ENCODE measurements at places on chromosomes 5 and 9. TPM values are rescaled to one million over a fixed set of nuclear protein-coding genes. Genes with fewer than 3 reads are reported as not detected.
A peak's percentile ranks its signal among the peaks of the same experiment; 100 is the strongest.

- DNase-seq: no peak
Measured at GRCh38 chr9:87435189-87435880, 62.3 kb upstream of the DAPK1 start.

DNA sequence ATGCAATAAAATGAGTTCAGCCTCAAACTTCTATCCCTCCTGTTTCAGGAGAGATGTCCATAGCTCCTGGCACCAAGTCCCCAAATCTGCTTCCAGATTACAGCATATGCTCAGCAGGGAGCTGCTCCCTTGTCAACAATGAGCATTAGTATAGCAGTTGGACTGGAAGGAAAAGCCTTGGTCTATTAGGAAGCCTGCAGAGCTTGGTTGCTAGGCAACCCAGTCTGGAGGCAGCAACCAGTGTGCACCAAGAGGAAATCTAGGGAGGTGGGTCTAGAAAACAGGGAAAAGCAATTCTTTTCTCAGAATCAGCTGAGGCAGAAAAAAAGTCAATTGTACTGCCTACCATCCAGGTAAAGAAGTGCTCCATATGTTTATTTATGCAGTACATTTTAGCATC, 229.5 kb upstream of the NMUR2 start:
- DNase-seq: no peak

WDR31 gene
- total RNA-seq: 2.1 TPM

- DNase-seq: no peak
Measured at GRCh38 chr5:39829441-39829840, 404.7 kb upstream of the DAB2 start.

- no peak for DNase-seq
Measured at GRCh38 chr5:86542532-86542931, 75.2 kb upstream of the COX7C start.

GRCh38 chr5:159133041-159133741, 33.5 kb upstream of the EBF1 start:
- peak; percentile 68 for DNase-seq

NUDT12 gene
- 25.8 TPM for total RNA-seq

GRCh38 chr5:167633931-167634341, 657.5 kb upstream of the WWC1 start:
- no peak for DNase-seq

- DNase-seq: no peak
Measured at GRCh38 chr5:2701592-2701991, 49.9 kb downstream of the IRX2 start.

- no peak for DNase-seq
Measured at GRCh38 chr5:154309805-154310204, 119.3 kb downstream of the GALNT10 start.

DNA sequence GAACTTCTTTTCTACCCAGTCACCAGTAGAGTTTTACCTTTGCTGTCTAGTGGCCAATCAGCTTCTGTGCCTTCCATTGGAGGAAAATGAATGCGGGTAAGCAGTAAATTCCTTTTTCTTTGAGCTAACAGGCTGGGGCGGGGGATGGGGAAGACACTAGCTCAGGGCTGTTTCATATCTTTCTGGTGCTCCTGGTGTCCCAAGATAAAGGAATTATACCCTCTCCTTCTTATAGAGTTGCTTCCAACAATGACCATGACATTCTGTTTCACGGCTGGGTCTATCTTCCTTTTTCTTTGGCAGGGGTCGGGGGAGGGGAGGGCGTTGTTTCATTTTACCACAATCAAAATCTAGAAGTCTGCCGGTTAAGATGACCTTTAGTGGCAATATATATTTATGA, 51.2 kb upstream of the RPS23 start:
- no peak for DNase-seq

DNA sequence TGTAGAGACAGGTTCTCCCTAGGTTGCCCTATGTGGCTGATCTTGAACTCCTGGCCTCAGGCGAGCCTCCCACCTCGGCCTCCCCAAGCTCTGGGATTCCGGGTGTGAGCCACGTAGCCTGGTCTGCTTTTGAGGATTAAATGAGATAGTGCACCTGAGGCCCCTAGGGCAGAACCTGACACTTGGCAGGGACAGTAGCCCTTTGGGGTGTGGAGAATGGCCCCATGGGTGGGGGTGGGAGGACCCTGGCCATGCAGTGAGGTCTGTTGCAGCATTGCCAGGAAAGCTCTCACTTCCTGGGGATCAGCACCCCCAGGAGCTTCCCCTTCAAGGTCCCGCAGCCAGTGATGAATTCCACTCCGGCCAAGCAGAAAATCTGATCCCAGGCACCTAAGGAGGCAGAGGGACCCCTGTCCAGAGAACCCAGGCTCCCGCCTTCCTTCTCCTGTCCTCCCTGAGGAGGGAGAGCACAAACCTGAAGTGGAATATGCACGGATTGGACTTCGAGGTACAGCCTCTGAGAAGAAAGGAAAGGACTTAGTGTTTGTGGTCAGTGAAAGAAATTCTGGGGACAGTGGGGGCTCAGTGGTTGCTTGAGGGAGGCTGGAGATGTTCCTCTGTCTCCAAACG, 73.9 kb upstream of the UNC5A start:
- peak; percentile 20 for DNase-seq

DNA sequence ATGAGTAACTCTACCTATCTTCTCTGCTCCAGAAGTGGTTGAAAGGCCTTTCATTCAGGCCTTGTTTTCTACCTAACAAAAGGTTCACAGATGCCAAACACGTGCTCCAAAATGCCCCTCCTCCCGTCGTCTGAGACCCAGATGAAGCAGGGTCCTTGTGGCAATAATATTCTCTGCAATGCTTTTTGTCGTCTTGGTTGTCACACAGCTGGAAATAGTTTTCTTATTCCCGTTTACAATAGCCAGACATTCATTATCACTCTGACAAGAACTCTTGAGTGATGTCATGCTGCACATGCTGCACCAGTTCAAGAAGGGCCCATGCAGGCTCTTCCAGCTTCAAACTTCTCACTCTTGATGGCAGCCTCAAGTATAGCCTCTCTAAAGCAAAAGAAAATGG, 7.8 kb downstream of the LPAR1 start:
- DNase-seq: no peak

DNA sequence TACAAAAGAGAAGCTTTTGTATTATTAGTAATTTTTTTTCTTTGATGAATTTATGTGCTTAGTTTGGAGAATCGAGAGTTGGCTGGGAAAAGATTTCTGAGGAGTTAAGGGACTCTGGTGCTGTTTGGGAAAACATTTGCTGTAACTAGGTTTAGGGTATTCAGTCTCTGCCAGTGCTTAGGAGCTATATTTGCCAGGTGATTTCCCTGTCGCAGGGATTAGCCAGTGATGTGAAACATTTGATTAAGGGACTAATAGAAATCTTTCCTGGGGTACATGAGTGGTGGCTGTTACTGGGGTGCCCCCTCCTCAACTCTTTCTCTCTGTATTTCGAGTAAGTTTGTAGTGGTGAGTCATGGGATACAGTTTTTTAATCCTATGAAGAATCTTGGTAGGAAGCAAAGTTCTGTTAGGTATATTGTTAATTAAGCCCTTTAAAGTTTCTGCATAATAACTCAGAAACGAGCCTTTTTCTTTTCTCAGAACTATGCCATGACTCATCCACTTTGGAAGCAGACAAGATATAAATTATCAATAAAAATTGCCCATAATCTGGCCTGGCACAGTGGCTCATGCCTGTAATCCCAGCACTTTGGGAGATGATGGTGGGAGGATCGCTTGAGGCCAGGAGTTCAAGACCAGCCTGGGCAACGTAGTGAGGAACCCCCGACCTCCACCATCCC, 18.6 kb downstream of the RGMB start:
- no peak for DNase-seq

- DNase-seq: no peak
Measured at GRCh38 chr5:40499007-40499406, 180.7 kb upstream of the PTGER4 start.

- no peak for DNase-seq
Measured at GRCh38 chr9:16310278-16311110, 560.0 kb downstream of the BNC2 start.

THG1L gene
- total RNA-seq: 9.8 TPM

- DNase-seq: no peak
Measured at GRCh38 chr9:112110777-112111113, 64.4 kb downstream of the SUSD1 start.

GRCh38 chr5:1140171-1140817, 28.4 kb upstream of the SLC12A7 start:
- no peak for DNase-seq

- no peak for DNase-seq
Measured at GRCh38 chr5:16880547-16880946, 55.5 kb downstream of the MYO10 start.

- DNase-seq: peak; percentile 68
Measured at GRCh38 chr9:91714020-91714806, 235.8 kb downstream of the ROR2 start.

ATOX1 gene
- total RNA-seq: 90.2 TPM

DNA sequence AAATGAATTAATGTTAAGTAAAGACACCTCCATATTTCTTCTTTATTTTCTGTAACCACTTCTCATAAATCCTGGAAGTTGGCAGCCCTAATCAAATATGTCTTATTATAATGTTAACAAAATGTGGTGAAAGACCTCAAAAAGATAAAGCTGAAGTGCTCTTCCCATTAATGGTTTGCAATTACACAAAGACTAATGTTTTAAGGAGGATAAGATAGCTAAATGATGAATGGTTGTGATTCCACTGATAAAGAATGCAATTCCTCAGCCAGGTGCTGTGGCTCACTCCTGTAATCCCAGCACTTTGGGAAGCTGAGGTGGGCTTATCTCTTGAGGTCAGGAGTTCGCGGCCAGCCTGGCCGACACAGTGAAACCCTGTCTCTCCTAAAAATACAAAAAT, 125.8 kb upstream of the SNX2 start:
- no peak for DNase-seq

SPRY4 gene
- 4.2 TPM for total RNA-seq

GRCh38 chr9:6897207-6897822, 139.5 kb downstream of the KDM4C start:
- DNase-seq: no peak

KIAA0825 gene
- 3.4 TPM for total RNA-seq

DNA sequence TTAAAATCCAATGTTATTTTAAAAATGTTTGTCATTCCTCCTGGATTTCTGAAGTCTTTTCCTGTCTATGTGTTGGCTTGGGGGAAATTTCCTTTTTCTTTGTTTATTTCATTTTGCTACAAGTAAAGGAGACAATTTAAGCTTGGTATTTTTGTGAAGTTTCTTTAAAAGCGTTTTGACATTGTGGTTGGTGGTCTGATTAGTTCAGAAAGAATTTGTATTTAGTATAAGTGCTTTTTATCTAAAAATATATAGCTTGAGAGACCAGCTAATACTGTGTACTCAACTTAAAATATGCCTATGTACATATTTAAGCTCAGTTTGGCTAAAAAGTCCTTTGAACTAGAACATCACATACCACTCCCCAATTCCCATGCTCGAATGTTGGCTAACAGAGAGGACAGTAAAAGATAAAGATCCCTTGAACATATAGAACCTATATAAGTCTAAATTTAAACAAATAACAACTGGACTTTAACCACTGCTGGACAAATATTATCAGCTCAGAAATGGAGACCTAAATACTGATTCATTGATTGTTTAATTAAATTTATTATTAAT, 237.6 kb downstream of the TLE4 start:
- no peak for DNase-seq

GRCh38 chr5:1787472-1788047, 12.1 kb downstream of the MRPL36 start:
- DNase-seq: peak; percentile 53

DNA sequence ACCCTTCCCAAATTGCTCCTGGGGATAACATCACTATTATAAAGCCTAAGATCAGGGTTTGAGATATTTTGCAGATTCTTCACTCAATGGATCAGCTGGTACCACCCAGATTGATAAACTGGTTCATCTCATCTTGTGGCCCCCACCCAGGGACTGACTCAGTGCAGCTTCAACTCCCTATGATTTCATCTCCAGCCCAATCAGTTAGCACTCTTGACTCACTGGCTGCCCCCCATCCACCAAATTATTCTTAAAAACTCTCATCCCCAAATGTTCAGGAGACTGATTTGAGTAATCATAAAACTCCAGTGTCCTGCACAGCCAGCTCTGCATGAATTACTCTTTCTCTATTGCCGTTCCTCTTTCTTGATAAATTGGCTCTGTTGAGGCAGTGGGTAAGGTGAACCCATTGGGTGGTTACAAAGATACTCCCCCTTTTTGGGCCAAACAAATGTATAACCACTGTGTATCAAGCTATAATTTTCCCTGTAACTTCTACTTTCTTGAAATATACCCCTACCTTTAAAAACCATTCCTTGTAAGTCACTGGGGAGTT, 263.3 kb upstream of the IL12B start:
- DNase-seq: no peak

DNA sequence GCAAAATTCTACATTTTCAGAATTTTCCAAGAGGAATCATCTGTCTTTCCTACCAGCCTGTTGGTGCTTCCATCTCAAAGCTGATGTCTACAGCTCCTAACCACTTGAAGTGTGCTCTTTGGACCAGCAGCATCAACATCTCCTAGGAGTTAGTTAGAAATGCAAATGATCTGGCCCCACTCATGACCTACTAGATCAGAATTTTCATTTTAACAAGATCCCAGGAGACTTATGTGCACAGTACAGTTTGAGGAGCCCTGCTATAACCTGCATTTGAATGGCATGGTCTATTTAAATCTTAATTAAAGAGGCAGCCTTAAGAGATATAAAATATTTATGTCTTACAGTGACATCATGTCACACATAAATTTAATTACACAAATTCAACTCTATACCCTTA, 33.8 kb downstream of the ITK start:
- DNase-seq: no peak

NREP gene
- total RNA-seq: 8.7 TPM

C9orf40 gene
- 2.9 TPM for total RNA-seq

- DNase-seq: no peak
Measured at GRCh38 chr5:15014809-15015208, 143.2 kb upstream of the ANKH start.

BAG1 gene
- total RNA-seq: 140 TPM

DNA sequence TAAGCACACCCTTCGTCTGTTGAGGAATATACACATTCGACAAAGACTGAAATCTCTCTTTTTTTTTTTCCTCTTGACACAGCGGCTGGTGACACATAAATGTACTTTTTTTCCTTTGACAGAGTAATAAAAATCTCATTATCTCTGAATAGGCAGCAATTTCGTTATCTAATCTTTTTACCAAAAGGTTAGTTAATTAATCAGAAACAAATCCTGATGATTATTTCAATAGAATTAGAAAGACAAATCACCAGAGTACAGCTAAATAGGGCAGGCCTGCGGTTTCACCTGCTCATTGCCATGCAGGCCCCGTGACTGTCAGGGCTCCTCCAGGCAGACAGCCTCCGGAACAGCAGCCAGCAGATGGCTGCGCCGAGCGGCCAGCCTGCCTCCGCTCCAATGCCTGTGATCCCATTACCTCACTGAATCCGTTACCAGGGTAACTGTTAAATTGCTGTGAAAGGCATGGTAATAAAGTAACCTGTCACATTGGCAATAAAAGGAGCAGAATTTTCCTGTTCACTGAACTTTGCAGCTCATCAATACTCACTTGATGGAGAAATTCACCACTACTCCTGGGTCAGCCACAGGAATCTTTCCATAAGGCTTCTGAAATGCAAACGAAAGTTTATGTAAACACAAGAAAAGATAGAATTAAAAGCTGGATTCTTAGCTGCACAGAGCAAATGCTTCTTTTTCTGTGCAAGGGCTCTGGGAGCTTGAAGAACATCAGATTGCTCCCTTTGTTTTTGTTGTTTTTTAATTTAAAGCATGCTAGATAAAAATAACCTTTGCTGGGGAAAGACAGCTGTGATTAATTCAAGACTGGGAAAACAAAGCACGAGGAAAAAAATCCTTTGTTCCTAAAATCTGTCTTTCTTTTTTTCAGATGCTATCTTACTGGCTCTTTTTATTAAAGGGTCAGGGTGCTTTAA, 666.4 kb upstream of the ZNF608 start:
- DNase-seq: peak; percentile 72

FRRS1L gene
- not detected for total RNA-seq

All from suprapubic skin (tissue), 4 donors.